Activated CD4-positive, alpha-beta T cell treated with anti-CD3 and anti-CD28 coated beads, Interleukin-10, Interleukin-2, amounts not matched to agents 100 ng/mL and 50 ng/mL, durations not matched to agents 16 hours and 8 hours (primary cell): ENCODE measurements at places on chromosomes 2 and 18.

DNA sequence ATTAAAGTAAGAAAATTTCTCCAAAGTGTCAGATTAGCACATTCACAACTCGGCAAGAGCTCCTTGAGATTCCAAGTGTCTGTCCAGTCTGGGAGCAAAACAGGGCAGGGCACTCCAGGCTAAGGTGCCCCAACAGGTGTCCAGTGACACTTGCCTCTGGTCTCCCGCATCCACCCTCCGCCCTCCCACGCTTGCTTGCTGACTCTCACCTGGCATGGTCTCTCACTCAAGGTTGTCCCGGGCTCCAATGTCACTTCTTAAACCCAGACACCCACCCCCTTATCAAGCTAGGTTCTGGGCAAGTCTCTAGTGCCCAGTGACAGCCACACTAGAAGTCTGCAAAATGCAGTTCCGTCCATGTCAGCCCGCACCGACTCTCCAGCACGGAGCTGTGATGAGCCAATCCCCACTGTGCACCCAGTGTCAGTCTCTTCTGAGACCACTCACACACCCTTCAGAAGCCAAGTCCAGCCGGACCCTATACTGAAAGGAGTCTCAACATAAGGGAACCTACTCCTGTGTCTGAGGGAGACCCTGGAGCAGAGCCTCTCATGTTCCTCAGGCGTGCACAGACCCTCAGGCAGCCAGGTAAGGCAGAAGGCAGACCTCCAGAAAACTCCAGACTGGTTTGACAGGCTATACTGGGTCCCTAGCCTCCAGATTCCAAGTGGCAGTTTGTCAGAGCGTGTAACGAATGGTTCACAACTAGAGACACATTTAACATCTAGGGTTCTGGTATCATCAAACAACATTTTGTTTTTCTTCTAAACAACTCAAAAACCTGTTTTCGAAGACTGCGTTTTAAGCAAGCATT, 45.6 kb downstream of the HDLBP start:
- DNase-seq = no peak

GRCh38 chr2:140988597-140988996, 1142.2 kb downstream of the LRP1B start:
- DNase-seq = no peak

DNA sequence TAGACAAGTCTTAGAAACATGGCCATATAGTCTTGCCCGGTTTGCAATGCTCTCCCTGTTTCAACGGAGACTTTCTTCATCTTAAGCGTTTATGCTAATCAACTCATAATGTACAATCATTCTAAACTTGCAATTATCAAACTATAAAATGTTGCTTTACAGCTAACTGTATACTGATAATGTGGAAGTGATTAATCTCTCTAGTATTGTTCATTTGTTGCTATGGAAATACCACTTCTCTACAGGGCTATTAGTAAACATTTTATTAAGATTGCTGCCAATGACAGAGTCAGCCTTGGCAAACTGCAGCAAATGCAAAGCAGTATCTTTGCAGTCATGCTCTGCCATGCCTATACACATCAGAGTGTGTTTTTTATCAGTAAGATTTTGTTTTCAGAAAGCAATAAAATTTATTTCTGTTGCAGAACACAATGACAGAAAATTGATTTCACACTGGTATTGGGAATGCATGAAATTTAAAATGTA, 1201.8 kb upstream of the CDH2 start:
- no peak for DNase-seq

GRCh38 chr2:112154246-112155117, 16.3 kb downstream of the FBLN7 start:
- no peak for DNase-seq

DNA sequence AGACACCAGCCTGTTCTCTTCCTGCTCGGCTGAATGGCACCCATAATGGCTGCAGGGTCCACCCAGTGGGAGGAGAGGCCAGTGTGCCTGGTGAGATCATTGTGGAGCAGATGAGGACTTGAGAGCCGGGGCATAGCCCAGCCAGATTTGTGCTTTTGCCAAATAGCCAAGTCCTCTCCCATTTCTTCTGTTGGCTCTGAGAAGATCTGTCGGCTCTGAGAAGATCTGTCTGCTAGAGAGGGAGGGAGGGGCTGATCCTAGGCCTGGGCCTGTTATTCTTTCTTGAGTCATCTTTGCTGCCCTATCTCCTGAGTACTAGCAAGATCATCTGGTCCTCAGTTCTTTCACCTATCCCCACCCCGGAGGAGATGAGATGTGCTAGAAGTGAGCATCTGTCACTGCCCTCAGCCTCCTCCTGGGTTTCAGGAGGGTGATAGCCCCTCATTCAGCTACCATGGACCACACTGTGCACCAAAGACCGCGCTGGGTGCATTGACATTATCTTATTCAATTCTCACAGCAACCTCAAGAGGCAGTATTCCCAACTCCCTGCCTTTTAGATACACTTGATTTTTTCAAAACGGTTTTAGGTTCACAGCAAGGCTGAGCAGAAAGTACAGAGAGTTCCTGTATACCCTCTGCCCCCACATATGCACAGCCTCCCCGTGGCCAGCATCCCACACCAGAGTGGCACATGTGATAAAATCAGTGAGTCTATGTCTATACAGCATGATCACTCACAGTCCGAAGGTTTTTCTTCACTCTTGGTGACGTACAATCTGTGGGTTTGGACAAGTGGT, 98.6 kb downstream of the CAPN13 start:
- DNase-seq = peak; percentile 9

- DNase-seq = peak; percentile 92
Measured at GRCh38 chr2:136362676-136363390, 244.9 kb upstream of the CXCR4 start.

GRCh38 chr2:29423061-29423666, 307.9 kb downstream of the CLIP4 start:
- no peak for DNase-seq

GRCh38 chr2:159795841-159796690, 1.9 kb downstream of the CD302 start:
- no peak for DNase-seq

GRCh38 chr2:228048838-228049490, 132.5 kb downstream of the SPHKAP start:
- peak; percentile 8 for DNase-seq

- peak; percentile 76 for DNase-seq
Measured at GRCh38 chr2:98637401-98638147, 29.2 kb downstream of the UNC50 start.

GRCh38 chr2:54960164-54960563, 90.1 kb downstream of the RTN4 start:
- DNase-seq = no peak

GRCh38 chr2:209076151-209076550, 347.7 kb upstream of the MAP2 start:
- DNase-seq = no peak

DNA sequence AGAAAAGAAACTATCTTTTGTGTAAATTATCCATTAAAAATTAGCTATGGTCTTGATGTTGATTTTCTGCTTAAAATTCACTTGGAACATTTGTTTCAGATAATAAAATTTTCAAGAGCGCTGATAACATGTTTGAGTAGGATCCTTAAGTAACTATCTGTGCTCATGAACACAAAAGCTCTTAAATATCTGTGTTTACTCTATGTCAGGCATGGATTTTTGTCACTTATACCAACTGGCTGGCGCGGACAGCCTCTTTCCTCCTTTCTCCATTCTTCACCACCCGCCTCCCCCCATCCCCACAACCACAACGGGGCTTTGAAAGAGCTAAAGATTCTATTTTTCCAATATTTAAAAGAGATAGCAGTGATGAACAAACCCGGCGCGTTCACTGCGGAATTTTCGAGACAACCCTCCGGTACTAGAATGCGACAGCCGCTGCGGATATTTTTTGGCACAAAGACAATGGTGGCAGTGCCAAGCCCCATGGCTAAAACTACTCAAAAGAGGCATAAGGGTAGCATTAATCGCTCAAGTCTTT, 181.5 kb downstream of the TCF4 start:
- no peak for DNase-seq

GRCh38 chr2:34961822-34962221, 1362.7 kb upstream of the FAM98A start:
- DNase-seq = no peak

DNA sequence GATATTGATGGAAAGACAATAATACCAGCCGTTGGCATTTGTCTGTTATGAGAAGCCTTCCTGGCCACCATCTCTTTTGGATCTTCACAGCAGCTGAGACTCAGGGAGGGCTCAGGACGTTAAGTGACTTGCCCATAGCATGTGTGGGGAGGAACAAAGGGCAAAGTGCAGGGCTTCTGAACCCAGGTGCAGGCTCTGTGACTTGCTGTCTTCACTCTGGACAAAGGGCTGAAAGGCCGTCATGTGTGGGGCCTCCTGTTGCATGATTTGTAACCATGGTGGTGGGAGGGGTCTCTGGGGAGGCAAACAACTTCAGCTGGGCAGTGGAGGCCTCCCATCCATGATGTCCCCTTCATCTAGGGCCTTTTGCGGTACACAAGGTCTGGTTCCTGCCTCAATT, 65.5 kb upstream of the SIX2 start:
- DNase-seq = no peak

GRCh38 chr2:176174824-176175708, 13.4 kb upstream of the HOXD1 start:
- DNase-seq = peak; percentile 21

- no peak for DNase-seq
Measured at GRCh38 chr2:71824436-71824835, 323.2 kb downstream of the CYP26B1 start.

- DNase-seq = peak; percentile 15
Measured at GRCh38 chr18:13680612-13681011, 45.7 kb downstream of the FAM210A start.

DNA sequence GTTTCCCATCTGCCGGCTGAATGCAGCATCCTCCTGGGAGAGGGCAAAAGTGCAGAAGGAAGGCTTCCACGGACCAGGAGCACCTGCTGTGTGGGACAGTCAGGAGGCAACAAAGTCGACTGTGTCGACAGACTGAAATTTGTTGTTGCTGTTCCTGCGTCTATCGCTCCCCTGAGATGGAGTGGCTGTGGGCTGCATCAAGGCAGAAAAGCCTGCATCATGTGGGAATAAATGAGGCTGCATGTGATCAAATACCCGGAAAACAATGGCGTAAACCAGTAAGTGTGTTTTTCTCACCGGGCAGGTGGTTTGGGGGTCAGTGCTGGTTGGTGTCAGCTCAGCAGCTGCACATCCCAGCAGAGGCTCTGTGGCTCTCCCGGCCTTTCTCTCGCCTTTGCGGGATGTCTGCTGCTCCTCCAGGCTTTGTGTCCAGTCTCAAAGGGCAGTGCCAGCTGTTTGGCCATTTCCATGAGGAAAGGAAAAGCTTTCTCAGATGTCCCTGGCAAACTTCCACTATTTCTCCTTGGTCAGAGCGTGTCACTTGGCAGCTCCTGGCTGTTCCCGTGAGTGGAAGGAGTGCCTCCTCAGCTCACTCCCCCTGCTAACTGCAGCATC, 262.4 kb downstream of the NDUFA10 start:
- no peak for DNase-seq

DNA sequence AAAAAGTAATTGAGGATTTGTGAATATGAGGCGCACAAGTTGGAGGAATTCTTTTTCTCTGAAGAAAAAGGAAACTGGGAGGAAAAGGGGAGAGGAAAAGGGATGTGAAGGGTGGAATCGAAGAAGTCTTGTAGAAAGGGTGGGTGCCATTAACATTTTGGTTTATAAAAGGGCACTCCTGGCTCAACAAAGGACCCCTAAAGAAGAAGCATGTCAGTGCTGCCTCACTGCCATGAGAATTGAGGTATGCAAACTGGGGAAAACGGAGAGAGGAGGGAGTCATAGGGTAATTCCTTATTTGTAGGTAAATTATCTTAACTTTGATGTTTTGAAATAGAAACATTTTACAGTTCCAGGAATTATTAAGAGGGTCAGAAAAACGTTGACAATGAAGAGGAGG, 207.2 kb downstream of the NAPG start:
- no peak for DNase-seq
